ENCODE measurements at places on chromosomes 7 and 10. TPM values are rescaled to one million over a fixed set of nuclear protein-coding genes. Genes with fewer than 3 reads are reported as not detected.

GRCh38 chr7:108181073-108181985 lies 51.2 kb upstream of the LAMB4 start:
- no peaks in the 10 kb centered on the region for H3K4me1 ChIP-seq
- H3K4me3 ChIP-seq: no peak overlapping the region
- H3K36me3 ChIP-seq: no peaks in the 10 kb centered on the region
- no peak overlapping the region for H3K27ac ChIP-seq
- no peaks in the 10 kb centered on the region for H3K27me3 ChIP-seq
- peak; percentile 9 for DNase-seq

DNA sequence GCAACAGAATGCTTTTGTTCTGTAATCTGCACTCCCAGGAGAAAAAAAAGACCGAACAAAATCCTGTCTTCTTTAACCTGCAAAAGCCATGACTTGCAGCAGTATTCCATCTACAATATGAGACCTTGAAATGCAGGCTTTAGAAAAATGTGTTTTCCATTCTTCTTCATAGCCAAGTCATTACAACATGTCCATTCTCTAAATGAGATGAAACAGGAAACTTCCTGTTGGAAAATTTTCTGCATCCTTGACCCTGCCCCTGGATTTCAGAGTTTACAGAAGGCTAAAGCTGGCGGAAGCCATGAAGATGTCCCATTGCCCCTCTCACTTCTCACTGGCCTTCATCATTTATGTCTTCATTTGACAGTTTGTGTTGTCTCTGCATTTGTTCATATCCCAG lies 546.4 kb downstream of the TNS3 start:
- H3K4me1 ChIP-seq: no peaks in the 10 kb centered on the region
- no peak overlapping the region for H3K4me3 ChIP-seq
- H3K36me3 ChIP-seq: no peaks in the 10 kb centered on the region
- no peak overlapping the region for H3K27ac ChIP-seq

GRCh38 chr10:126661841-126662515 lies 8.5 kb downstream of the C10orf90 start:
- no peak overlapping the region for H3K4me3 ChIP-seq
- no peaks in the 10 kb centered on the region for H3K4me1 ChIP-seq
- no peaks in the 10 kb centered on the region for H3K36me3 ChIP-seq
- DNase-seq: no peak
- no peak overlapping the region for H3K27ac ChIP-seq

DNA sequence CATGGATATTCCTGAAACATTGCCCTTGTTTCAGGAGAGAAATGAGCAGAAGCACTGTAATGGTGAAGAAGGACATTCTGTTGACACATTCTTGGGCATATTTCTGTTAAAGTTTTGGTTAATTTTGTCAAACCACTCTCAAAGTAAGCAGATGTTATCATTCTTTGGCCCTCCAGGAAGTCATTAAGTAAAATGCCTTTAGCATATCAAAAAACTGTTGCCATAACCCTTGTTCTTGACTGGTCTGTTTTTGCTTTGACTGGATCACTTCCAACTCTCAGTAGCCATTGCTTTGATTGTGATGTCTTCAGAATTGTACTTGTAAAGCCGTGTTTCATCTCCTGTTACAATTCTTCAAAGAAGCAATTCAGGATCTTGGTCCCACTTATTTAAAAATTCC lies 404.3 kb upstream of the LRRTM3 start:
- H3K4me1 ChIP-seq: no peaks in the 10 kb centered on the region
- H3K36me3 ChIP-seq: no peaks in the 10 kb centered on the region
- no peak overlapping the region for H3K27ac ChIP-seq
- H3K27me3 ChIP-seq: no peaks in the 10 kb centered on the region
- H3K4me3 ChIP-seq: no peak overlapping the region

DNA sequence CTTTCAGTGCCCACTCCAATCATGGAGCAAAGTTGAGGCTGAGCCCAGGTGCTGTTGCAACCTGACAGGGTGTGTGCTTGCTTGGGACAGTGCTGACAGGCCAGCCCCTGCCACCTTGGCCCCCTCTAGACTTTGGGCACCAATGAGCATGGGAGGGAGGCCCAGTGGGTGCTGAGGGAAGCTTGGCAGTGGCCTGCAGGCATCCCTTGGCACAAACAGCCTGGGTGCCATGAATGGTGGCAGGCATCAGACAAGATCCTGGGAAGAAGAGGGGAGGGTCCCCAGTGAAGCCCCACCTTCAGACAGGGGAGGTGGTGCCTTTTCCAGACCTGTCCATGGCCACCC lies 214.0 kb downstream of the GPR158 start:
- H3K27me3 ChIP-seq: no peaks in the 10 kb centered on the region
- H3K4me1 ChIP-seq: no peaks in the 10 kb centered on the region
- no peaks in the 10 kb centered on the region for H3K36me3 ChIP-seq
- no peak overlapping the region for H3K27ac ChIP-seq

GRCh38 chr10:45437587-45438465 lies 63.8 kb downstream of the ALOX5 start:
- no peak overlapping the region for H3K4me3 ChIP-seq
- no peak for DNase-seq
- no peaks in the 10 kb centered on the region for H3K36me3 ChIP-seq
- peaks cover 24% of the 10 kb centered on the region for H3K4me1 ChIP-seq
- peak overlapping the region; percentile 74 for H3K27ac ChIP-seq

- H3K27ac ChIP-seq: no peak overlapping the region
- H3K36me3 ChIP-seq: no peaks in the 10 kb centered on the region
- no peaks in the 10 kb centered on the region for H3K27me3 ChIP-seq
- no peaks in the 10 kb centered on the region for H3K4me1 ChIP-seq
Observed at GRCh38 chr10:30114881-30115625, 55.7 kb upstream of the JCAD start.

- no peak for DNase-seq
- H3K4me1 ChIP-seq: no peaks in the 10 kb centered on the region
- H3K27me3 ChIP-seq: no peaks in the 10 kb centered on the region
- H3K4me3 ChIP-seq: no peak overlapping the region
- no peaks in the 10 kb centered on the region for H3K36me3 ChIP-seq
Observed at GRCh38 chr7:100802951-100803350, 24.4 kb downstream of the EPHB4 start.

GRCh38 chr7:50565559-50565916 lies 333 bp upstream of the DDC start:
- DNase-seq: no peak
- no peak overlapping the region for H3K27ac ChIP-seq
- no peaks in the 10 kb centered on the region for H3K36me3 ChIP-seq
- H3K4me1 ChIP-seq: no peaks in the 10 kb centered on the region

DNA sequence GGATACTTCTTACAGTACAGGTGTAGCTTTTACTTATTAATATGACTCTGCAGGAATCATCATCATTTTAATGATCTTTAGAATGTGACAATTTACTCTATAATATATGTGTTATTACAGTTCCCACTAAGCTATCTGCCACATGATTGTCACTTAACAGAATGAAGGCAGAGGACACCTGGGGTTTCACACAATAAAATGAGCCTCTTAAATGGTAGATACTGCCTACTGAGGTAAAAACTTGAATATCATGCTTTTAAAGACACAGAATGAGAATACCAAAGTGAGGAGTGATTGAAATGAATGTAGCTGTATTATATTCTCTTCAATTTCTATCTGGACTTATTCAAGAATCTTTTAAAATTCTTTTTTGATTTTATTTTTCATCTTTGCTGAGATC lies 1255.3 kb upstream of the LRRN3 start:
- DNase-seq: no peak
- H3K36me3 ChIP-seq: no peaks in the 10 kb centered on the region
- H3K27ac ChIP-seq: no peak overlapping the region
- H3K27me3 ChIP-seq: no peaks in the 10 kb centered on the region
- H3K4me1 ChIP-seq: no peaks in the 10 kb centered on the region
- no peak overlapping the region for H3K4me3 ChIP-seq

GRCh38 chr10:88890681-88891381 lies 10.8 kb downstream of the STAMBPL1 start:
- no peak overlapping the region for H3K27ac ChIP-seq
- no peaks in the 10 kb centered on the region for H3K36me3 ChIP-seq
- H3K4me3 ChIP-seq: no peak overlapping the region
- no peak for DNase-seq

GRCh38 chr7:25996006-25996408 lies 156.0 kb upstream of the NFE2L3 start:
- H3K27me3 ChIP-seq: no peaks in the 10 kb centered on the region
- H3K4me1 ChIP-seq: no peaks in the 10 kb centered on the region

GRCh38 chr7:157993406-157994105 lies 594.1 kb downstream of the PTPRN2 start:
- H3K27ac ChIP-seq: no peak overlapping the region
- no peaks in the 10 kb centered on the region for H3K27me3 ChIP-seq
- H3K36me3 ChIP-seq: no peaks in the 10 kb centered on the region
- H3K4me3 ChIP-seq: no peak overlapping the region
- H3K4me1 ChIP-seq: no peaks in the 10 kb centered on the region
- DNase-seq: no peak

DNA sequence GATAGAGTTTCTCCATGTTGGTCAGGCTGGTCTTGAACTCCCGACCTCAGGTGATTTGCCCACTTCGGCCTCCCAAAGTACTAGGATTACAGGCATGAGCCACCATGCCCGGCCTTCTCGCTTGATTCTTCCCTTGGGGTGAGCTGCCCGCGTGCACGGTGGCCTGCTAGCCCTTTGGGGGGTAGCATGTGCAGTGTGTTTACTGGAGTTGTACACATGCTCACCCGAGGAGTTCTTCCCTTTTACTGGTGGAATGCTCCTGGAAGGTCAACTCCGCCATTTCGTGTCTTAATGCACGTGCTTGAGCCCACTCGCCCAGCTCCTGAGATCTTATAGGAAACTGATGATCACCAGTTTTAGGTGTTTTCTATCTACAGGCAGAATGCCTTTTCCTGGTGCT lies 17.0 kb upstream of the ADAMTS14 start:
- no peaks in the 10 kb centered on the region for H3K36me3 ChIP-seq
- no peak overlapping the region for H3K27ac ChIP-seq
- H3K27me3 ChIP-seq: no peaks in the 10 kb centered on the region
- no peak overlapping the region for H3K4me3 ChIP-seq

DNA sequence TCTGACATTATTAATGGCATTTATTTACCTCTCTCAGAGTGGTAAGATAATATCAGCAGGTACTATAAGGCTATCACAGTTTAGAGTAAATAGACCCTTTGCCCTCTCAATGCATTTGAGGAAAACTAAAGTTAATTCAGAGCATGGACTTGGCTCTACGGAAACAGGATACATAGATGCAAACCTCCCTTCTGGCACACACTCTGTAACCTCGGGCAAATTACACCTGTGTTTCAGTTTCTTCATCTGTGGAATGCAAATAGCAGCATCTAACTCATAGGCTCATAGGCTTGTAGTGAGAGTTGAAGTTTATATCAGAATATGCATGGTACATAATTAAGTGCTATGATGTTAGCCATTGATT lies 5.6 kb downstream of the RAPGEF5 start:
- no peaks in the 10 kb centered on the region for H3K36me3 ChIP-seq
- no peak overlapping the region for H3K4me3 ChIP-seq
- no peak overlapping the region for H3K27ac ChIP-seq
- no peaks in the 10 kb centered on the region for H3K4me1 ChIP-seq
- no peaks in the 10 kb centered on the region for H3K27me3 ChIP-seq
- DNase-seq: no peak

GRCh38 chr7:80552031-80552694 lies 40.3 kb upstream of the GNAT3 start:
- no peak for DNase-seq
- no peak overlapping the region for H3K27ac ChIP-seq
- no peaks in the 10 kb centered on the region for H3K27me3 ChIP-seq
- H3K36me3 ChIP-seq: no peaks in the 10 kb centered on the region
- no peak overlapping the region for H3K4me3 ChIP-seq
- H3K4me1 ChIP-seq: no peaks in the 10 kb centered on the region

DNA sequence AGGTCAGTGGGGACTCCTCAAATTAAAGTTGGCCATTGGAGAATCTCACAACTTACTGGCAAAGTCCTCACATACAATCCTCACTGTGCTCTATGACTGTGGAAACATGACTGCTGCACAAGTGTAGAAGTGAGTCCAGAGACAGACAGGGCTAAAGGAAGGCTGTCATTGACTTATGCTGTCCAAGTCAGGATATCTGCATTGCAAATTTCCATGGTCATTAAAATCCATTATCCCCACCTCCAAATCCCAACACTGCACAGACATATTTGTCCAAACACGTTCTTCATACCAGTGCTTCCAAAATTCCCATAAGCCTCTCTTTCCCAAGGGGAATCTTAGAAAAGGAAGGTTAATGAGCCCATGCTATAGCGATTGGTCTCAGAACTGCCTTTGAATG lies 396.8 kb upstream of the ANKRD30A start:
- no peak for DNase-seq
- no peaks in the 10 kb centered on the region for H3K4me1 ChIP-seq
- H3K27ac ChIP-seq: no peak overlapping the region
- no peaks in the 10 kb centered on the region for H3K36me3 ChIP-seq
- no peaks in the 10 kb centered on the region for H3K27me3 ChIP-seq

DNA sequence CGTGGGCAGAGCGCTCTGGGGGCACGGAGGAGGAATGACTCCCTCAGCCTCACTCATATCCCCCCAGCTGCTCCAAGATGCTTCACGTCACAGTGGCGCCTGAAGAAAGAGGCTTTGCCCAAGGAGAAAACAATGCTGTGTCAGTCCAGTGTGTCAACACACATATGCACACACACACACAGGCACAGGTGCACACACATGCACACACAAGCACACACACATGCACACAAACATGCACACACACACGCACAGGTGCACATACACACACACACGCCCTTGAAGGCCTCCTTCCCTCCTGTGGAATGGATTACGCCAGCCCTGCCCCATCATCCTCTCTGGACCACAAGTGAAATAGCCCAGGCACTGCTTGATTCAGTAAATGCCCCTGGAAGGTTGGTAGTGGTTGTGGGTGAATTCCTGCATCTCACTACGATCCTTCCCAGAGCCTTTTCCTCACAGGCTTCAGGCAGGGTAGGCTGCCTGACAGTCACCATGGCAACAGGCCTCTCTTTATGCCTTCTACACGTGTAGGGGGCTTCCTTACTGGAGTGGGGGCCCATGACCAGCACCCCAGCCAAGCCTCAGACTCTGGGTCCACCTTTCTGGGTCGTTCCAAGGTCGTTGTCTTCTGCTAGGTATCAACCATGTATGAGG lies 371.5 kb upstream of the PODXL start:
- no peaks in the 10 kb centered on the region for H3K27me3 ChIP-seq
- no peaks in the 10 kb centered on the region for H3K4me1 ChIP-seq
- H3K4me3 ChIP-seq: no peak overlapping the region
- no peaks in the 10 kb centered on the region for H3K36me3 ChIP-seq
- H3K27ac ChIP-seq: no peak overlapping the region

GRCh38 chr7:223118-223800 lies 30.9 kb downstream of the FAM20C start:
- H3K27me3 ChIP-seq: no peaks in the 10 kb centered on the region
- H3K27ac ChIP-seq: no peak overlapping the region
- no peaks in the 10 kb centered on the region for H3K4me1 ChIP-seq
- no peak overlapping the region for H3K4me3 ChIP-seq

GRCh38 chr10:28533186-28533564 lies 257 bp downstream of the WAC start:
- H3K4me1 ChIP-seq: peaks cover 45% of the 10 kb centered on the region
- no peak for DNase-seq
- peaks cover 31% of the 10 kb centered on the region for H3K36me3 ChIP-seq
- H3K27me3 ChIP-seq: no peaks in the 10 kb centered on the region
- peak overlapping the region; percentile 98 for H3K27ac ChIP-seq
- no peak overlapping the region for H3K4me3 ChIP-seq

LRGUK gene
- total RNA-seq: 0.31 TPM

TFEC gene
- total RNA-seq: 0.35 TPM

SKIDA1 gene
- 0.24 TPM for total RNA-seq

ACHE gene
- 0.20 TPM for total RNA-seq

NME8 gene
- total RNA-seq: not detected

PALD1 gene
- total RNA-seq: 0.29 TPM

LYZL2 gene
- not detected for total RNA-seq

GATA3 gene
- total RNA-seq: 48.9 TPM

SPDYE9 gene
- not detected for total RNA-seq

ASIC3 gene
- 2.6 TPM for total RNA-seq

SPDYE16 gene
- total RNA-seq: 0.20 TPM

CDH23 gene
- total RNA-seq: 0.74 TPM

RNF148 gene
- total RNA-seq: not detected

NODAL gene
- total RNA-seq: not detected

PCGF5 gene
- total RNA-seq: 58.0 TPM

AEBP1 gene
- 8.4 TPM for total RNA-seq
